ENCODE measurements at places on chromosomes 7 and 10.
A peak's percentile ranks its signal among the peaks of the same experiment; 100 is the strongest.

DNA sequence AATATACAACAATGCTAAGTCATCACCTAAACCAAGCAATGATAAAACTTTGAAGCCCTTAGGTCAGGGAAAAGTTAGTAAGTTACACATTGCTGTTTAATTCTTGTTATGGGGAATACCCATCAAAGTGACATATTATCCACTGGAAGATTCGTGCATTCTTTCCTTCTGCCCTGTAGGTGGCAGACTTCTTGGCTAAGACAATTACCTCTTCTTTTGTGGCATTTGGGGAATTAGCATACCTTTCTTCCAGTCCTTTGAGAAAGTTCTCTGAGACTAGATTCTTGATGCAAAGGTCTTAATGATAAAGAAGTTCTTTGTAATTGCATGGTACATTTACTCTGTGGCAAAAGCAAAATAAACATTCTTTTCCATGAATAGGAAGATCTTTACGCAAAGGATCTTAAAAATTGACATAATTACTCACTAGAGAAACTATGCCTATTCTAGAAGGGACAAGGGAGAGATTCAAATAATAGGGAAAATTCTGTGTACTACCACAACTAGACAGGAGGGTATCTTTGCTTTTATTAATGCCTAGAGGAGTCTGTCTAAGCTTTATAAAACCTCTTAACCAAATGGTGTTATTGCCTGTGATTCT lies 395.9 kb downstream of the GRM8 start:
- peak; percentile 55 for DNase-seq

- no peak for DNase-seq
Measured at GRCh38 chr10:34193931-34194626, 621.0 kb downstream of the PARD3 start.

GRCh38 chr10:110491346-110491745 lies 6.4 kb upstream of the DUSP5 start:
- no peak for DNase-seq

DNA sequence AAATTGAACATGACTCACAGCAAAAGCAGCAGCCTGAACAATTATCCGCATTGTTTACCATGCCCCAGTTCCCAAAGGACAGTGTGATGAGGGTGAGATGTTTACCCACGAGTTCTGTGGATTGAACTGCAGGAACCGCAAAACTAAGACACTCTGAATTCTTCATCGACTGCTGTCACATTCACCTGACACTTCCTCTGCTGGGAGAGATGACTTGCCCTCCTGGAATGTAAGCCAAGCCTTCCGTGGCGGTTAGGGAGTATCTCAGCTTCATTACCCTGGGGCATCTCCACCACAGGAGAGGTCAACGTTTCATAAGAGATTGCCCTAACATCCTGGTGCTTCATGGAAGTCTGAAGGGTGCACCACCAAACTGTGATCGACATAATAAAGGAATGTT lies 374.6 kb upstream of the ADARB2 start:
- DNase-seq = no peak

DNA sequence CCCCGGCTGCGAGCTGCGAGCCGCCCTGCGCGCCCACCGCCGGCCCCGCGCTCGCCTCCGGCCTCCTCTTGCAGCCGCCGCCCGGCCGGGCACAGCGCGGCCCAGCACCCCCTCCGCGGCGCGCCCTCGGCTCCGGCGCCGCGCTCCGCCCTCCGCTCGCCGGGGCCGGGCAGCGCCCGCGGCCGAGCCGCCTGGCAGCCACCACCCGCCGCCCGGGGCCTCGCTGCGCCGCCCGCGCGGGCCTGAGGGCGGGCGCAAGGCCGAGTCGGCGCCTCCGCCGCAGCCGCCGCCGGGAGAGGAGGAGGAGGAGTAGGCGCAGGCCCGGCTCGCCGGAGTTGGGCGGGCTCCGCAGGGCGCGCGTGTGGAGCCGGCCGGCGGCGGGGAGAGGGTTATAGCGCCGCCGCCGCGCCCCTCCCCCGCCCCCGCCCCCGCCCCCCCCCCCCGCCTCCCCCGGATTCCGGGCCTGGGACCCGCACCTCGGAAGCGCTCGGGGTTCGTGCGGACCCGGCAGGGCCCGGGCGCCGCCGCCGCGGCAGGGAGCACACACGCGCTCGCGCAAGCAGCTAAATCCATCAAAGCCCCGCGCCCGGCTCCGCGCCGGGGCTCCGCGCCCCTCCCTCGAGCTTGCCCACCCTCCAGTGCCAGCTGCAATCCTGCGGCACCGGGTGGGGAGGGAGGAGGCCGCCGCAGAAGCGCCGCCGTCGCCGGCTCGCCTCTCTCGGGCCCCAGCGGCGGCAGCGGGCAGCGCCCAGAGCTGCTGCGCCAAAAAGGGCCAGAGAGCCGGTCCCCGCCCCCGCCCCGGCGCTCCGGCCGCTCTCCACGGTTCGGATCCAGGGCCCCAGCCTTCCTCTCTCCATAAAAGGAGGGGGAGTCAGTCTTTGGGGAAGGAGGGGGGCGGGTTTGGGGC lies at the start of gene PDGFA:
TSS of gene PDGFA (minus strand) at position 363 of the 907 bp plus-strand sequence. CDS start 845 bp downstream, outside the sequence.
- DNase-seq = peak; percentile 79

DNA sequence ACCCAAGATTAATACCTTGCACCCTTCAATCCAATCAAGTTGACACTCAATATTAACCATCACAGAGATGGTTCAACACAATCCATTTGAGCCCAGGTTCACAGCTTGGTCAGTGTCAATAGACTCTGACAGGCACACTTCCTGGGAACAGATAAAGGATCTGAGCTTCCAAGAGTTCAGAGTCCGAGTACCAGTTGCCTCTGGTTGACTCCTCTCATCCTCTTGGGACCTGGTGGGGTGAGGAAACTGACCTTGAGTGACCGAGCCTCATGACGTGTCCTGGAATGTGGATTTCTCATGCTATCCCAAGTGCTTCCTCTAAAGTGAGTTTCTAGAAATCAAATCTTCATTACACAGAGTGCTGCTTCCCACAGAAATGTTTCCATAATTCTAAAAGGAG lies 162.0 kb downstream of the CYP26A1 start:
- no peak for DNase-seq

GRCh38 chr7:89607792-89608191 lies 546.5 kb upstream of the STEAP1 start:
- no peak for DNase-seq

- no peak for DNase-seq
Measured at GRCh38 chr10:614139-614711, 75.2 kb downstream of the DIP2C start.

DNA sequence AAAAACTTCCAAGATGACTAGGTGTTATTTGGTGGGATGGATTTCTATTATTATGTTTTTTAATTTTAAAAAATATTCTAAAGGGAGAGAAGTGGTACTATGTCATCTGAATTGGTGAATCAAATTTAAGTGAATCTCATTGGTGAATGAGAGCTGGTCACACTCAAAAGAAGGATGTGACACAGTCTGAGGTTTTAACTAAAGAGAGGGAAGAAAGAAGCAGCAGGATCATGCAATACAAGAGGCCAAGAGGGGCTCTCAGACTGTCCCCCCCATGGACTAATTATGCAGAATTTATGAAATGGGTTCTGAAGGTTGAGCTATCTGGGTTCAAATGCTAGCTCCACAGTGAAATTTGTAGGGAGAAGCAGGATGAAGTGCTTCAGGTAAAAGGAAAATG lies 16.2 kb downstream of the MACC1 start:
- no peak for DNase-seq

All from iPS-NIHi11 (cell line).